Astrocyte of the hippocampus (primary cell): ENCODE measurements at places on chromosomes 4 and X.

DNA sequence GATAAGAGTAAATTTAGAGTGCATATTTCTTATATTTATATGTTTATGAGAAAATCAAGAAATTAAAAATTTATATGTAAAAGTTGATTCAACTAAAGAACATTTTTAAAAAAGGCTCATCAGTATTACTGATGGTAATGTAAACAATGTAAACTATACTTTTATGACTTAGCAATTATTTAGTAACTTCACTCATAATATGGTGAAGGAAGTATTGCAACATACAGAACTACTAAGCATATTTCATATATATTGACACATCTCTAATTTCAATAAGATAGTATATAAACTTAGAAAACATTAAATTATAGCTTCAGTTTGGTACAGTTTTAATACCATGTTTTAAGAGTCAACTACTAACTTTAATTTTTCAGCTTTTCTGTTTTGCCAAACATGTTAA lies 512.8 kb upstream of the PCDH7 start:
- DNase-seq, result no peak

DNA sequence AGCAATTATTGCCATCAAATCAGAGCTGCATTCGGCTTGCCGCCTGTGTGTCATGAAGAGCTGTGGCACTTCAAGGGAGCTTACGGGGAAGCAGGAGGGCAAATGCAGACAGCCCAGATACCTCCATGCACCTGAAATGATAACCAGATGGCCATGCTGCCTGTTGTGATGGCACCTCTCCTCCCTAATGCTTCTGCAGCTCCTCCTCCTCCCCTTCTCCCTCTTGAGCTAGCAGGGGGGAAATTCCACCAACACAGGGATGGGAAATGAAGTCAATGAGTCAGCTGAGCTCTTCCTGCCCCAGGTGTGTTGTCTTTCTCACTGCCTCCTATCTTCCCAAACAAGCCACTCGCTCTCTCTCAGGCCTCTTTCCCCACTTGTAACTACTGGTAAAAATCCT lies 565.0 kb downstream of the BCOR start:
- DNase-seq, result no peak

- no peak for DNase-seq
Measured at GRCh38 chr4:86333236-86333635, 26.6 kb downstream of the MAPK10 start.

DNA sequence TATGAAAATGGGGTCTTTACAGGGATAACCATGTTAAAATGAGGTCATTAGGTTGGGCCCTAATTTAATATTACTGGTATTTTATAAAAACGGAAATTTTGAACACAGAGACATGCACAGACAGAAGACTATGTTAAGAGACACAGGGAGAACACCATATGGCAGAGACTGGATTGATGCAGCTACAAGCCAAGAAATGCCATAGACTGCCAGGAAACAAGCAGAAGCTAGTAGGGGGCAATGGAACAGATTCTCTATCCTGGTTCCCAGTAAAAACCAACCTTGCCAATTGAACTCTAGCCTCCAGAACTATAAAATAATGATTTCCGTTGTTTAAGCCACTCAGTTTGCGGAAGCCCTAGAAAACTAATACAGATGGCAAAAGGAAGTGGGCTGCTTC lies 6.6 kb upstream of the GUF1 start:
- DNase-seq, result no peak

- DNase-seq, result no peak
Measured at GRCh38 chr4:41290479-41290878, 33.8 kb downstream of the UCHL1 start.

GRCh38 chrX:45850775-45851433 lies 650.2 kb upstream of the DIPK2B start:
- peak; percentile 53 for DNase-seq

DNA sequence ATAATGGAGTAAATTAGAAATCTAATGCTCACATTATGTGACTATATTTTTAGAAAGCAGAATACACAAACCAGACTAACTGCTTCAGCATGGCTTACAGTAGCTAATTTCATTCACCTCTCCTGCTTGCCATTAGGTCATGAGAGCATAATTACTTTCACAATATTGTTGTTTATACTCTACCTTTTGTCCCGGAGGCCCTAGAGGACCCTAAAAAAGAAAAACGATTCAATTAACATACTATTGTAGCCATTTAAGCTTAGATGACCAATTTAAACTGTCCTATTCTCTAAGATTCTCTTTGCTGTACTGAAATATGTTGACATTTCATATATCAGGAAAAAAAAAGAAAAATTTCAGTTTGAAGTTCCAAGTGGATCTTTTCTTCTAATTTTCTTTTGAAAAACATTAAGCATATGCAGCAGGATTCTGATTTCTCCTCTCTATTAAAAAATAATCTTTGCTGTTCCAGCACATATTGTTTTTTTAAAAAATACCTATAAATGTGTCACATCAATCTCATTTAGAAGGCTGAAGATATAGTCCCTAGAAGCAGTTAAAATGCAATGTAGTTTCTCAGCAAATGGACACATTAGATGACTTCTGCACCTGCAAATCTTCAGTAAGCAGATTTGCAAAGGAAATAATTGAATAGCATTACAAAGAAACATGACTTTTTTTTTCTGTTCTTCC lies 157.7 kb upstream of the ETNPPL start:
- no peak for DNase-seq

GRCh38 chr4:44983083-44983482 lies 256.7 kb upstream of the GNPDA2 start:
- no peak for DNase-seq

DNA sequence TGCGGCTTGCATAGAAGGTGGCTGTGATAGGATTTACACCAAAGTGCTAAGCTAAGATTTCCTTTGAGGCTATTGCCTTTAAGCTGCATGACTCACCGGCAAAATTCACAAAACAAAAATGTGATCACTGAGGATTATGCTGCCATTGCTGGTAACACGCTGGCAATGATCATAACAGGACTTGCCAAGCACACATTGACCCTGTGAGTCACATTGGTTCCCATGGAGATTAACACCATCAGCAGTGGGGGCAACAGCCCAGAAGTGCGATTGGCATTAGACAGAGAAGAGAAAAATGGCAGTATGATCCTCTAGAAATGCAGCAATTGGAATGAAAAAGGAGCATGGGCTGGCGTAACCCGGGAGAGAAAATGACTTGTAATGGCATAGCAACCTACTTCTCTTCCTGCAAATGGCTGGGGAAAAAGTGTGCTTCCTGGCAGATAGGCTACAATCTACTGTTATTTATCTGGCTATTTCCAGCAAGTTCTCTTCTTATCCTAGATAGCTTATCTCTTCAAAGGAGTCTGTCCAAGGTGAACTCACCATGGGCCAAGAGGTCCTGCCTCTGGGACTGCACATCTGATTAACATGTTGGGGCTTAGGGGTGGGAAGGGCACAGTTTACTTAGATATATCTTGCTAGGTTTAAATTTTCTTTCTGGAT lies 314.2 kb upstream of the IGFBP7 start:
- DNase-seq, result peak; percentile 97

GRCh38 chr4:112206431-112206830 lies 25.2 kb upstream of the AP1AR start:
- no peak for DNase-seq

GRCh38 chr4:165184220-165184619 lies 23.1 kb upstream of the KLHL2 start:
- DNase-seq, result no peak

DNA sequence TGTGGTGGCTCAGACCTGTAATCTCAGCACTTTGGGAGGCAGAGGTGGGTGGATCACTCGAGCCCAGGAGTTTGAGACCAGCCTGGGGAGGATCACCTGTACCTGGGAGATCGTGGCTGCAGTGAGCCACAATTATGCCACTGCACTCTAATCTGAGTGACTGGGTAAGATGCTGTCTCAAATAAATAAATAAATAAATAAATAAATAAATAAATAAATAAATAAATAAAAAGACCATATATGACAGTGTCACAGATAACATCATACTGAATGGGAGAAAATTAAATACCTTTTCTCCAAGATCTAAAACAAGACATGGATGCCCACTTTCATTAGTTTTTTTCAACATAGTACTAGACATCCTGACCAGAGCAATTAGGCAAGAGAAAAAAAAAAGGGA lies 182.8 kb downstream of the FAM47A start:
- no peak for DNase-seq

DNA sequence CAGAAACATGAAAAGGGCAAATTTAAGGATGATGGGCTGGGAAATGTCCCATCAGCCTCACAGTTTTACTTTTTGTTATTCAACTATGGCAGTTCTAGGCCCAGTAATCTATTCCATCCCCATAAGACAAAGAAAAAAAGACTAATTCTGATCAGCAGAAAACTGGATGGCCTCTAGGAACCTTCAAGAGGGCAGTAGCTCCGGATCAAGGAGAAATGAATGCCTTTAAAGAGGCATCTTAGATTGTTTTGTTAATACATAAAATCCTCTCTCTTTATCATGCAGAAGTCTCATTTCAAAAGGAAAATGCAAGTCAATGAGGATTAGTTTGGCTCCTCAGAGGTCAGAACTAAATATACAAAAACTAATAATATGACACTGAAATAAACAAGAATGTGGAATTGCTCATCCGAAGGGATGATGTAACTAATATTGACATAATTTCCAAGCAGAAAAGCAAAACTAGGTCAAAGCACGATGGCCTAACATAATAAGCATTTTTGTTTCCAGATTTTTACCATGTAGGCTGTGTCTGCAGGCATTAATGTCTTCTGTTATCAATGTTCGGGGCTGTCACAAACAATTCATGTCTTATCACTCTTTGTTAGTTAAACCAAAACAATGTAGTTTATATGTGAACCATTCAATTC lies 8.8 kb downstream of the MID1 start:
- DNase-seq, result no peak

GRCh38 chr4:43607400-43607799 lies 714.9 kb downstream of the GRXCR1 start:
- no peak for DNase-seq

- peak; percentile 66 for DNase-seq
Measured at GRCh38 chr4:91958596-91958995, 345.2 kb upstream of the GRID2 start.

DNA sequence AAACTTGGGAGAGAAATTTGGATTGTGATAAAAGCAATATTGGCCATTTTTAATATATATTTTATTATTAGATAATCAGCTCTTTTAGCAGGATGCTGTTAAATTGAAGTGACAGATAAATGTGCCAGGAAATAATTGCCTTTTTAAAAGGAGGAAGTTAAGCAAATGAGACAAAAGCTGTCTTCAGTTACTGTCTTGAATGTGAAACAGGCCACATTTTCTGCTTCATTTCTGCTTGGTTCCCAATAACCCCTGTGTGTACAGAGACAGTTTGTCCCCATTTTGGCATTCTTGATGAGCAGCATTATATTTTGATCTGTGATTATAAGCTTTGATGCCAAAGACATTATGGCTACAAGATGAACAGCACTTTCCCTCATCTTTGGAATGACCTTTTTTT lies 953 bp downstream of the EPGN start:
- no peak for DNase-seq

GRCh38 chr4:56220261-56220660 lies 167.0 kb downstream of the AASDH start:
- DNase-seq, result peak; percentile 27

- DNase-seq, result no peak
Measured at GRCh38 chrX:39212456-39212855, 411.2 kb downstream of the MID1IP1 start.

DNA sequence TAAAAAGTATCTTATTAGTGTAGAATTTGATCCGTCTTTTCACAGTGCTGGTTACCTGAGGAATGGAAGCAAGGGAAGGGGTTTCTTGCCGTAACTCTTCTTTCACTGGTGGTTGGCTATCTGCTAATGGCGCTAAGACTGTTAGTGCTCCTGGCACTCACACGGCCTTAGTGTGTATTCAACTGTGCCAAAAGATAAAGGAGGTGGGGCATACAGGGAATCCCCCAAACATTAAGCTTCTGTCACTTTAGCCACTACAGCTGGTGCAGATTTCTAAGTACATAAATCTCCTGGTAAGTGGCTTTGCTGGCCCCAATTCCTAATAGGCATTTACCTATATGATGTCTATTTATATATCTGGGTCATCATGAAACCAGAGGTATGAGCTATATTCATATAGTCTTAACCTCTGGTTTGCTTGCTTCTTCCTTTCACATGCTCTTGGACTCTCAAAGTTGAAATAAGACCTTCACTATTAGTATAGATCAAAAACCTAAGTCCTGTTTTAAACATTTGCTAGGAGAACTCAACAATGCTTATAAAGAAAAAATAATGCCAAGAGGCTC lies 95.1 kb downstream of the TSPAN7 start:
- no peak for DNase-seq

- DNase-seq, result no peak
Measured at GRCh38 chr4:155789391-155789790, 30.6 kb downstream of the GUCY1B1 start.

DNA sequence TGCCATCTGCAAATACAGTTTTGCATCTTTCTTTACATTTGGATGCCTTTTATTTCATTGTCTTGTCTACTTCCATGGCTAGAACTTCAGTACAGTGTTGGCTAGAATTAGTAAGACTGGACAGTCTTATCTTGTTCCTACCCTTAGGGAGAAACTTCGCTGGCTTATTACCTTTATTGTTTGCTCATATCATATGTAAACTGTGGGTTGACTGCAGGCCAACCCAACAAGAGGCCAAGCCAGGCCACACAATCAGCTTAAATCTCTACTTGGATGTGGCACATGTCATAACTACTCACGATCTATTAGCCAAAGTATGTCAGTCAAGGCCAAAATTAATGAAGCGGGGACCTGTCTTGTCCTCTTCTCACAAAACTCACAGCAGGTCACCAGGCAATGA lies 144.1 kb downstream of the THOC2 start:
- no peak for DNase-seq

DNA sequence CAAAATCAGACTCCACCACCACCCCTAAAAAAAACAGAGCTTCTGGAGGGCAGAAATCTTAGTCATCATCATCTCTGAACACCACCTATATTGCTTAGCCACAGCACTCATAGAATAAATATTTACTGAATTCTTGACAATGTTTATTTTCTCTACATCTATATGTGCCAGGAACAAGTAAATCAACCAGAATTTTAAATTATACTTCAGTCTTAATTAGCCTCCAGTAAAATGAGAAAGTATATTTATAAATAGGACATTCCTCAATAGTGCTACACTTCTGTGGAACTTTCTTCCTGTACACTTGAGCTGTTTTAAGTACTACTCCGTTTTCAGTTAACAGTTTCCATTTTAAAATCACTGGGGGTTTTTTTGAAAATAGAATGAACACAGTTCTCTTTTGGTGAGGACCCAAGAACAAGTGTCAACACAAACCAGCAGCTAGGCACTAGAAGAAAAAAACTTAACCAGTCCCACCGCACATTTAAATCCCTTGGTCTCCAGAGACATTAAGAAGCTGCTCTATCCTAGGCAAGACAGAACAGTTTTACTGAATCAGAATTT lies 25.5 kb downstream of the SMIM14 start:
- no peak for DNase-seq

- no peak for DNase-seq
Measured at GRCh38 chrX:106933538-106933961, 13.3 kb downstream of the CLDN2 start.
